H7 (cell line): ENCODE measurements at places on chromosomes 7 and 10.
A peak's percentile ranks its signal among the peaks of the same experiment; 100 is the strongest.

GRCh38 chr7:118352867-118353453 lies 128.5 kb downstream of the ANKRD7 start:
- no peak for DNase-seq

DNA sequence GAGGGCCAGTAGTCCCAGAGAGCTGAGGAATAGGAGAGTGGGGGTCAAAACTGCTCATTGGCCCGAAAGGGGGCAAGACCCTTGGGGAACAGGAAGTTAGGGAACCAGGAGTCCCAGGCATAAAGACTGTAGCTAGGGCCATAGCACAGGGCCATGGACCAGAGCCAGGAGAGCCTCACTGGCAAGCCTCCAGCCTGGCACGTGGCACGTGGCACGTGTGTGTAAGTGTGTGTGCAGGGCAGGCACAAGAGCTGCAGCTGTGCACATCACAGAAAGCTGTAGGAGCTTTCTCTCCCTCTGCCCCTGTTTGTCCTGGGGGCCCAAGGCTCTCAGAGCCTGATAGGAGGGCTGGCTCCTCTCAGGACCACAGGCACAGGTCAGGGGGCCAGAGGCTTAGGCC lies 47.8 kb upstream of the SLF2 start:
- no peak for DNase-seq

GRCh38 chr7:728602-729001 lies 1.5 kb upstream of the PRKAR1B start:
- no peak for DNase-seq

- no peak for DNase-seq
These were observed 188.7 kb downstream of the DNAJC1 start for GRCh38 chr10:21814866-21815265.

DNA sequence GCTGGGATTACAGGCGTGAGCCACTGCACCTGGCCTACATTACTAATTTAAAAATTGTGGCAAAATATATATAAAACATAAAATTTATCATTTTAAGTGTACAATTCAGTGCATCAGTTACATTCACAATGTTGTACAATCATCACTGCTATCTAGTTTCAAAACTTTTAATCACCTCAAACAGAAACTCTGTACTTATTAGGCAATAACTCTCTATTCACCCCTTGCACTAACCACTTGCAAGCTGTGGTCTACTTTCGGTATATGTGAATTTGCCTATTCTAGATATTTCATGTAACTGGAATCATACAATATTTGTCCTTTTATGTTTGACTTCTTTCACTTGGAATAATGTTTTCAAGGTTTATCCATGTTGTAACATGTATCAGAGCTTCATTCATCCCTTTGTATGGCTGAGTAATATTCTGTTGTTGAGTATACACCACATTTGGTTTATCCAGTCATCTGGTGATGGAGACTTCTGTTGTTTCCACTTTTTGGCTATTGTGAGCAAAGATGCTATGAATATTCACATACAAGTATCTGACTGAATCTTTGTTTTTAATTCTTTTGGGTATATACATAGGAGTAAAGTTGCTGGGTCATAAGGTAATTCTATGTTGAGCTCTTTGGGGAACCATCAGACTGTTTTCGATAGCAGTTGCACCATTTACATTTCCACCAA lies 14.3 kb upstream of the ELOVL3 start:
- no peak for DNase-seq

GRCh38 chr7:98196706-98197605 lies 14.3 kb upstream of the BHLHA15 start:
- DNase-seq = no peak

DNA sequence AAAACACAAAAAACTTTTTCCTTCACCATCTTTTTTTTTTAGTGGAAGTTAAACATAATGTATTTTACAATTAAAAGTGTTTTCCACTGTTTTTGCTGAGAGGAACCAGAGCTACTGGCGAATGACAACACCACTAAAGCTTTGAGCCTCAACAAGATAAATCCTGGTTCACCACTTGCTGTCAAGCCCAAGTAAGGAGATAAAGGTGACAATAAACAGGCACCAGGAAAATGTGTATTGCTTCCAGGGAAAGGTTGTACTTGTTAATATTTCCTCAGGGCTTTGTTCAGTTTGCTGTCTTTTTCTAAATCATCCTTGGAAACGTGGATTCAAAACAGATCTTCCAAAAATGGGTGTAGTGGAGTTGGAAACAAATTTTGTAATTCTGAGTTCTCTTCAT lies 109.9 kb upstream of the ANKRD30A start:
- no peak for DNase-seq

GRCh38 chr7:28202222-28202621 lies 21.6 kb upstream of the JAZF1 start:
- DNase-seq = no peak

DNA sequence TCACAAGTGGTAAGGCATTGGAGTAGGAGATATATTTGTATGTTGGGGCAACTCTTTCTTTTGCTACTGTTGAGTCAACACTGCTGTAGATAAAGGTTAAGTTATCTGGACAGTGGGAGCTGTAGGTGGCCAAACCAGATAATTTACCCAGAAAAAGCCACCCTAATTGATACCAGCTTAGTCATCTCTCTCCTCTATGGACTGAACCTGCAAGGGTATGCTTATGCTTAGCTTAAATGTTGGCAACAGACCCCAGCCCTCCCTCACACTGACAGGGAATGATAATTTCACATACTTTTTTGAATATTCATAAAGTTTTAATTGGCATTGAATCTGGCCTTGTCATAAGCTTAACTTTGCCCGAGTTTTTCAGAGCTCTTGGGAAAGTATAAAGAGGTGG lies 66.3 kb downstream of the CREB5 start:
- no peak for DNase-seq

DNA sequence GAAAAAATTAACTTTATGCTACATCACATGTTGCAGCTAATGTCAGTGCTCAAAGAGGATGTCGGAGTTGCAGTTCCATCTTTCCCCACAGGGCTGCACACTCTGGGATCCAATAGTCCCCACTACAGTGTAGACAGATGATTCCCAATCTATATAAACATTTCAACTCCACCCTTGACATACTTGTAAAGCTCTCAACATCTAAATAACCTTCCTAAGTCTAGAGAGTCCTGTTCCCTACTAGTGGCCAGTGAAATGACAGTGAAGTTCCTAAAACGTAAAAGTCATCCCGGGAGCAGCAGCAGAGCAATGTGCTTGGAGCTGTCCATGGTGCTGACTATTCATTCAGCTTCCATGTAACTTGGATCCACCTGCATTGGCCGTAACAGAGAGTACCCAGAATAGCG lies 145.1 kb downstream of the GRM8 start:
- peak; percentile 39 for DNase-seq

GRCh38 chr7:39510864-39511354 lies 55.3 kb upstream of the YAE1 start:
- DNase-seq = no peak

DNA sequence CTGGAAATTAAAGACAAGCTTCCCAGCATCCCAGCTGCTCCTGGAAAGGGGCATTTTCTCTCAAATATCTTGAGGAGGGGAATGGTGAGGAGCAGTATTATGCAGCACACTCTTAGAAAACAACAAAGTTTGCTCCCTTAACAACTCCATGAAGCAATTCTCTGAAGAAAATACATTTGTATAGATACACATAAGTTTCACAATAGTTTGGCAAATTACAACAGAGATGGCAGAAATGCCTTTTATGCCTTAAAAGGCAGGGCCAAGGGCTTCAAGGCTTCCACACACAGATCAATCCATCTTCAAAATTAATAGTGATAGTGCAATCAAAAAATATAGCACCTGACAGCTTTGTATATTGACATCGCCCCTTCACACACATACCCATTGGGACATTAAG lies 12.2 kb downstream of the DGKI start:
- DNase-seq = no peak

DNA sequence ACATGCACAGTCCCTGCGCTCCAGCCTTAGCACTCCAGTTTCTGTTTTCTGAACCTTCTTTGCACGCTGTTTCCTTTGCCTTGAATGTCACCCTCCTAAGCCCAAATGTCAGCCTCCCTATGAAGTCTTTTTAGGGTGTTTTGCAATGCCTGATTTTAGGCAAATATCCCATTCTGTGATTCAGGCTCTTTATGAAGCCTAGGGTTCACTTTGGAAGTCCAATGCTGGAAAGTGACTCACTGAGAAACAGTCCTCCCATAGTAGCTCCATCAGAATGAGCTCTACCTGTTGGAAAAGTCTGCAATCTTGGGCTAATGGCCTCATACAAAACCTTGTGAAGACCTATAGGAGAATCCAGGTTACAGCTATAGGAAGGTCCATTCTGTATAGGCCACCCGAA lies 5.3 kb downstream of the LAMB4 start:
- DNase-seq = no peak

GRCh38 chr7:28314841-28315240 lies 97.5 kb upstream of the CREB5 start:
- DNase-seq = no peak

DNA sequence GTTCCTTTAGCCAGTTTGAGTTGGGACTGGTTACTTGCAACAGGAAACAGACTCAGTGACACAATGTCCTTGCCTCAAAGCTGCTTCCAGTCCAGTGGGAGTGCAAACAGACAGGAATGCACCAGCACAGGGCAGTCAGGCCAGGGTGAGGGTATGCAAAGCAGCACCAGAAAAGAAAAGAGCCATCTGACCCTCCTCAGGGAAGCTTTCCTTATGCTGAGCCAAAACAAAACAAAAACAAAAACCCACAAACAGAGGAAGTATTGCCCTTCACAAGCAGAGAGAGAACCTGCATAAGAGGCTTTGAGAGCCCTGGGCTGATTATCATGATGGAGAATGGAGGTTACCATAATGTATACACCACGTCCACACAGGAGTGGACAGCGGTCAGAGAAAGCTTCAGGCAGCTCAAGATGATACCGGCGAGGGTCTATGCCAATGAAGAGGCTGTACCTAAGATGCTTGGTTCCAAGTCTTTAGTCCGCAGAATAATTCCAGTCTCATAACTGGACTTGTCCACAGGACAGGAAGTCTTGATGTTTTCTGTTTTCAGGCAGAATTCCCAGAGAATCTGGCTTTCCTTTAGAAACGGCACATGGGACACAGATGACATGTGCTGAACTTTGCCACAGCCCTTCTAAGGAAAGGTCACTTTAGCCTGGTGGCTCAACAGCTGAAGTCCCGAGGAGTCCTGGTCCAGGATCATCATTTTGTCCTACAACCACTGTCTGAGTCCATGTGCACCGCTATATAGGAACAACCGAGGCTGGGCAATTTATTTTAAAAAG lies 263.3 kb downstream of the TNS3 start:
- DNase-seq = no peak

- DNase-seq = no peak
These were observed 20.8 kb downstream of the SFTPD start for GRCh38 chr10:79928028-79928583.

DNA sequence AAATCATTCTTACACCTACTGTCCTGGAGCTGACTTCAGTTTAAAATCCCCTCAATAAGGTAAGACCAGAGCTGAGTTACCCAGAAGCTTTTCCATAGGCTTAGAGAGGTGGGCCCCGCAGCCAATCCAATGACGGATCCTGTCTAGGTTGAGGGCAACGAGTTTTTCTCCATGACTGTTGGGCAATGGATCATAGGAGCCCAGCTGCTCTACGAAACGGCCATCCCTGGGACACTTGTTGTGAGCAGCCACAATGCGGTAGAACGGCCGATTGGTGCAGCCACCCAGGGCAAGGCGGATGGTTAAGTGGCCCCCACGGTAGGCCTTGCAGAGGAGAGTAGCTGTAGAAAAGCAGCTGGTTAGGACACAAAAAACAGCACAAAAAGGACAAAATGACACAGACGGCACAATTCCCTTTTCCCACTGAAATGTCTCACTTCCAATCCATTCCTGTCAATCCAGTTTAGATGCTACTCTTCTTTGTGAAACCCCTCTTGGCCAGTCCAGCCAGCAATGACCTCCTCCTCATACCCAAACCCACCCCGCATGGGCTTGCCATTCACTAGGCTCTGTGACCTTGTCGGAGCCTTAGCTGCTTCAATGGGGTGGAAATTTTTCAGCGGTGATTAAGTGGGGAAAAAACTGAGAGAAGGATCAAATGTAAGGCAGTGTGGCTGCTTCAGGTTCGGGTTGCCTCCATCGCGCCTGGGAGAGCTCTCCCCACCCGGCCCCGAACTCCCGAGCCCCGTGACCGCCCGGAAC lies 580 bp downstream of the MRPS16 start:
- DNase-seq = peak; percentile 29

GRCh38 chr10:44907556-44907955 lies 3.6 kb upstream of the TMEM72 start:
- no peak for DNase-seq

DNA sequence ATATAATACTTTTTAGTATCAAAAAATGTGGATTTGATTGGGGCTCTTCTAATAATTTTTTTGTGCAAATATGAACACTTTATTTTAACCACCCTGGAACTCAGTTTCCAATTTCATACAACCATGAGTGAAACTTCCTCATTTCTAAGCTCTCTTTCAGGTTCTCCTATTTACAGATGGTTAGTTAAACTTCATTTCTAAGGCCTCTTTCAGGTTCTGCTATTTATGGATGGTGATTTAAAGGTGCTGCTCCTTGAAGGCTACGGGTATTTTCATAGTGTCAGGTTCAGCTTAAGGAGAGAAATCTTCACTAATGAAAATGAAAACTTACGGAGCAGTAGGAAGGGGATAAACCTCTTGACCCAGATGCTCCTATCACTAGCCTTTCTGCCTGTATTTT lies 568.3 kb downstream of the KIF20B start:
- DNase-seq = no peak

DNA sequence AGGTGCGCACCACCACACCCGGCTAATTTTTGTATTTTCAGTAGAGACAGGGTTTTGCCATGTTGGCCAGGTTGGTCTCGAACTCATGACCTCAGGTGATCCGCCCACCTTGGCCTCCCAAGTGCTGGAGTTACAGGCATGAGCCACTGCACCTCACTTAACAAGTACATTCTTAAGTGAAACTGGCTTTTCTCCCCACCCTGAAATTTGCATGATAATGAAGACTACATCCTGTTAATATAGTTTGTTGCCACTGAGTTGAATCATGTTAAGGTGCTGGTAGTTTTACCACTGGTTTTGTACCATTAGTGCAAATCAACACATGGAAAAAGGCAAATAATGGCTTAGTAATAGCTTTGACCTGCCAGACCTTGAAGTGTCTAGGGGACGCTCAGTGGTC lies 62.2 kb downstream of the MPLKIP start:
- DNase-seq = no peak

DNA sequence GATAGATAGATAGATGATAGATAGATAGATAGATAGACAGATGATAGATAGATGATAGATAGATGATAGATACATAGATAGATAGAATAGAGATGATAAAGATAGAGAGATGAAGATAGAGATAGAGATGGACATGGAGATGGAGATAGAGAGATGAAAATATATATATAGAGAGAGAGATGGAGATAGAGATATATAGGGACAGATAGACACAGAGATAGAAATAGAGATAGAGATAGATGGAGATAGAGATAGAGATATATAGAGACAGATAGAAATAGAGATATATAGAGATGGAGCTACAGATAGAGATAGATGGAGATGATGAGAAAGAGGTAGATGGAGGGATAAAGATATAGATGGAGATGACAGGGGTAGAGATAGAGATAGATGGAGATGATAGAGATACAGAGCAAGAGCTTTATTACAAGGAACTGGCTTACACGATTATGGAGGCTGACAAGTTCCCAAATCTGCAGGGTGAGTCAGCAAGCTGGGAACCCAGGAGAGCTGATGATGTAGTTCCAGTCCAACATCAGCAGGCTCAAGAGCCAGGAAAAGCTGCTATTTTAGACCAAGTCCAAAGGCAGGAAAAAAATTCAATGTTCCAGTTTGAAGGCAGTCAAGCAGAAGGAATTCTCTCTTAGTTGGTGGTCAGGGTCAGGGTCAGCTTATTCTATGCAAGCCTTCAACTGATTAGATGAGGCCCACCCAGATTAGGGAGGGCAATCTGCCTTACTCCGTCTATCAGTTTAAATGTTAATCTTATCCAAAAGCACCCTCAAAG lies 37.1 kb downstream of the CAV1 start:
- no peak for DNase-seq
